Foreskin keratinocyte (primary cell): ENCODE measurements at places on chromosomes 1 and 21.
A peak's percentile ranks its signal among the peaks of the same experiment; 100 is the strongest.

DNA sequence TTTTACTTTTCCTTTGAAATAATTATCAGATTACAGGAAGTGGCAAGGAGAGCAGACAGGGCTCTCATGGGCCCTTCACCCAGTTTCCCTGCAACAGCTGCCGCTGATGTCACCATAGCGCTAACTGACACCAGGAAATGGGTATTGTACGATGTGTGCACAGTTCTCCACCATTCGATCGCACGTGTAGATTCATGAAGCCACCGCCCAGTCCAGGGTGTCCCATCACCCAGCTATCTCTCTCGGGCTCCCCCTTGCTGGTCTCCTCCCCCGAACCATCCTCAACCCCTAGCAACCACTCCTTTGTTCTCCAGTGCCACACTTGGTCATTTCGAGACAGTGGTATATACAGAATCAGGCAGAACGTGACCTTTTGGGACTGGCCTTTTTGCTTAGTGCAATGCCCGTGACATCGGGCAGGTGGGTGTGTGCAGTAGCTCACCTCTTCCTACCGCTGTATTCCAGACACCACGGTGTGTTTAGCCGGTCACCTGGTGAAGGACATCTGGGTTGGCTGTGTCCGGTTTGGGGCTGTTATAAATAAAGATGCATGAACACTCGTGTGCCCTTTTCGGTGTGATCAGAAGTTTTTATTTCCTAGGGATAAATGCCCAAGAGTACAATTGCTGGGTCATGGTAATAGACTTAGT is 118.4 kb downstream of the CRYAA start:
- DNase-seq = no peak

- peak; percentile 69 for DNase-seq
Measured at GRCh38 chr1:243642936-243643335, 207.1 kb downstream of the AKT3 start.

DNA sequence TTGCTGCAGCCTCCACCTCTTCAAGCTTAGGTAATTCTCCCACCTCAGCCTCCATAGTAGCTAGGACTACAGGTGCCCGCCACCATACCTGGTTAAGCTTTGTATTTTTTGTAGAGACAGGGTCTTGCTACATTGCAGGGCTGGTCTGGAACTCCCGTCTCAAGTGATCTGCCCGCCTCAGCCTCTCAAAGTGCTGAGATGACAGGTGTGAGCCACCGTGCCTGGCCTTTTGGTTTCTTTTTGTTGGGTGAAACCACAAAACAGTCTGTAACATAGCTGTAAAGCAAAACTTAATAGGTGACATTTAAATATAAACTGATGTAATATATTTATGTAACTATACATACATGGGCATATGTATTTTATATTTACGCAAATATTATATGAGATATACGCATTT is 3.1 kb upstream of the DNAJC11 start:
- DNase-seq = no peak

DNA sequence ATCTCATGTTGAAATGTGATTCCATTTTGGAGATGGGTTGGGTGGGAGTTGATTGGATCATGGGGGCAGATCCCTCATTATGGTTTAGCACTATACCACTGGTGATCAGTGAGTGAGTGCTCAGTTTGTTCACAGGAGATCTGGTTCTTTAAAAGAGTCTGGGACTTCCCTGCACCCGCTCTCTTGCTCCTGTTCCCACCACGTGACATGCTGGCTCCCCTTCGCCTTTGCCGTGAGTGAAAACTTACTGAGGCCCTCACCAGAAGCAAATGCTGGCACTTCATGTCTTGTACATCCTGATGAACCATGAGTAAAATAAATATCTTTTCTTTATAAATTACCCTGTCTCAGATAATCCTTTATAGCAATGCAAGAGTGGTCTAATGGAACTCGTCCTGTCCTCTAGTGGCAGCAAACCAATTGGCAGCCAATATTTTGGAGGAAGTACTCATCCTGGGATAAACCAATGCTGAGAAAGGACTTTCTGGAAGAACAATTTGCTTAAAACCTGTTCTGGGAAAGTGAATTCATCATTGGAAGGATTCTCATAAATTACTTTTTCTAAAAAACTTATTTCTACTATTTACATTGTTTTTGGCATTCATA is 27.8 kb upstream of the CYP4A11 start:
- no peak for DNase-seq

- peak; percentile 37 for DNase-seq
Measured at GRCh38 chr1:172533513-172534151, 682 bp downstream of the SUCO start.
